ENCODE measurements at places on chromosomes 4 and X. TPM values are rescaled to one million over a fixed set of nuclear protein-coding genes. Genes with fewer than 3 reads are reported as not detected.

The SULT1B1 gene
- 0.52 TPM for total RNA-seq

The CYLC1 gene
- not detected for total RNA-seq

The ABCG2 gene
- total RNA-seq = 1.0 TPM

The MAB21L2 gene
- total RNA-seq = not detected

The FAM13A gene
- total RNA-seq = 44.1 TPM

Measured in epithelial cell of alveolus of lung (primary cell).